Activated T-cell treated with anti-CD3 and anti-CD28 coated beads, Interleukin-2, amount 50 U/mL, for 48 hours (primary cell): ENCODE measurements at places on chromosomes 13 and 19.

DNA sequence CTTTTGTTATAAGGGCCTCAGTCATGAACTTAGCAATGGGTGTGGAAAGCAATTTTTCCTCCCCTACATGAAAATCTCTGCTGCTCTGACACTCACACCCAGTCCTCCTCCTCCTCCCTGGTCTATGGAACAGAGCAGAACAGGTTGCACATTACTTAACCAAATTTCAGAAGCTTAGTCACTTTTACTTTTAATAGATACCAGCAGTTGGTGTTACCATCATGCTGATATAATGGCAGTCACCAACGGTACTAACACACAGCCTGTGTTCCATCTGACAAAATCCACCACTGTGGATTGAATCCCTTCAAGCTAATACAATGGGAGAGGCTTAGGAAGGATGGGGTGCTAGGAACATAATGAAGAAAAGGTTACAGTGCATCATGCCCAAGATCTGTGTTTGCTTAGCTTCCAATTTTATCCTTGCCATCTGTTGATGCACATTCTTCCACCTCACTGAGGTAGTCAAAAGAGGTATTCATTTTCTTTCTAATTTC lies 9.8 kb downstream of the TPT1 start:
- DNase-seq, result no peak

DNA sequence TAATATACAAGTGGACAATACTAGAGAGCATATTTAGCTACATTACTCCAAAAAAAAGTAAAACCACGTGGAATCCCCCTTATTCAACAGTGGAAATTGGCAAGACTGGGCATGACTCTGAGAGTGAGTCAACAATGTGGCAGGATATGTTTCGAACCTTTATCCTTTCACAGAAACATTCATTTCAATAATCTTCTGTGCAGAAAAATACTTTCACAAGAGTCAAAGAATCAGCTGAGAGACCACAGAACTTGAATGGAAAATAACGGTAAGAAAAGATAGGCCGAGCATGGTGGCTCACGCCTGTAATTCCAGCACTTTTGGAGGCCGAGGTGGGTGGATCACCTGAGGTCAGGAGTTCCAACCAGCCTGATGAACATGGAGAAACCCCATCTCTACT lies 25.1 kb upstream of the CD70 start:
- DNase-seq, result peak; percentile 58

GRCh38 chr19:15635016-15635805 lies 5.5 kb upstream of the CYP4F3 start:
- DNase-seq, result no peak

- DNase-seq, result no peak
Observed at GRCh38 chr13:77533875-77534788, 1.4 kb upstream of the SCEL start.

- DNase-seq, result no peak
Observed at GRCh38 chr19:1062387-1063029, 4.5 kb upstream of the ARHGAP45 start.

- DNase-seq, result no peak
Observed at GRCh38 chr19:58450856-58451357, 515 bp upstream of the ZNF324B start.

DNA sequence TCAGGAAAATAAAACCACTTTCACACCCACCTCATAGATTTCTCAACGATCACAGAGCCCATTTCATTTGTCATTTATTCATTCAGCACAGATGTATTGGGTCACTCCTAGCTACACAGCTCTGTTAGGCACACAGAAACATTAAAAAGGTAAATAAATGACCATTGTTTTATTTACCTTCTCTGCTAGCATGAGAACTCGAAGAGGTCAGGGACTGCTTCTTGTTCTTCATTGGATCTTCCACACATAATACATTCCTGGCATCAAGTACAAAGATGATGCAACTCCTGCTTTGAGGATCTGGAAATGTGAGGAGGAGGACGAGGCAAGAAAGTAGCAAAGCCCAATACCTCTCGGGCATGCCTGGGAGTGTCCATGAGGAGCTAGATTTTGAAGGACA lies 168.1 kb downstream of the RBM26 start:
- no peak for DNase-seq

- DNase-seq, result no peak
Observed at GRCh38 chr19:56400485-56400884, 3.6 kb upstream of the ZNF583 start.

- no peak for DNase-seq
Observed at GRCh38 chr19:52244021-52244420, 25.4 kb upstream of the ZNF766 start.

DNA sequence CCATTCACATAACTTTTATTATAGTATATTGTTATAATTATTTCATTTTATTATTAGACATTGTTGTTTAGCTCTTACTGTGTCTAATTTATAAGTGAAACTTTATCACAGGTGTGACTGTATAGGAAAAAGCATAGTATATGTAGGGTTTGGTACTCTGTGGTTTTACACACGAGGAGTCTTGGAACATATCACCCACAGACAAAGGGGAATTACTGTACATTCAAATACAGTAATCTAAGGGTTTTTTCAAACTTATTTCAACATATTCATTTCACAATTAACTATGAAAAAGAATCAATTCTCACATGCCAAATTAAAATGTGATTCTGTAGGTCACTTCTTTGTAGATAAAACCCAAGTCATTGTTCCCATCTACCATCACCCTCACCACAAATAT lies 46.0 kb downstream of the RBM26 start:
- no peak for DNase-seq

- no peak for DNase-seq
Observed at GRCh38 chr19:5470264-5470671, 15.1 kb downstream of the ZNRF4 start.

GRCh38 chr19:18650021-18650390 lies 13.2 kb downstream of the KLHL26 start:
- DNase-seq, result no peak

DNA sequence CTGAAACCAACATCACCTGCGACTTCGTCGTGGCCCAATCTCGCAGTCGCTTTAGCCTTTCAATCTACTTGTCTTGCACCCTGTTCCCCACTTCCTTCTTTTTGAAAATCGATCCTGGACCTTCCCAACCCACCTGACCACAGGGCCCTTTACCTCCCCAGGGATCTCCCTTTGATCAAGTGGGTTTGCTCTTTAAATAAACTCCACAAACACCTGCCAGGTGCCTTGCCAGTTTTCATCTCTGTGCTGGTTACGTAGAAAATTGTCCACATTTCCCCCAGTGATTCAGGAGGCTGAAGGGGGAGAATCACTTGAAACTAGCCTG lies 14.5 kb upstream of the RAB20 start:
- DNase-seq, result no peak

DNA sequence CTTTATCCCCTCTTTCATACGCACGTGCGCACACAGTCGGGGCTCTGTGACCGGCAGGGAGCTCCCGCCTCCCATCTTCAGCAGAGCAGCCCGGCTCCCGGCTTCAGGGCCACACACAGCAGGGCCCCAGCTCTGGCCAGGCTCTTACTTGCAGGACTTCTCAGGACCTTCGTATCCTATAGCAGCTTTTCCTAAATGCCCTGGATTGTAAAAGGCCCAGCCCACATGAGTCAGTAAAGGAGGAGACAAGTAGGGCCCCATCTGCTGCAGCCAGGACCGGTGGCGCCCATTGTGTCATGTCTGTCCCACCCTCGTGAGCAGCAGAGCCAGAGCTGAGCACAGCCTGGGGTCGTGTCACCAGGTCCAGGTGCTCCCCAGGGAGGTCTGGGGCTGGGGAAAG lies 107.6 kb upstream of the VSTM2B start:
- no peak for DNase-seq

GRCh38 chr13:35485424-35485823 lies 8.9 kb upstream of the MAB21L1 start:
- DNase-seq, result no peak

- peak; percentile 46 for DNase-seq
Observed at GRCh38 chr19:17671906-17672305, 16.2 kb downstream of the UNC13A start.

DNA sequence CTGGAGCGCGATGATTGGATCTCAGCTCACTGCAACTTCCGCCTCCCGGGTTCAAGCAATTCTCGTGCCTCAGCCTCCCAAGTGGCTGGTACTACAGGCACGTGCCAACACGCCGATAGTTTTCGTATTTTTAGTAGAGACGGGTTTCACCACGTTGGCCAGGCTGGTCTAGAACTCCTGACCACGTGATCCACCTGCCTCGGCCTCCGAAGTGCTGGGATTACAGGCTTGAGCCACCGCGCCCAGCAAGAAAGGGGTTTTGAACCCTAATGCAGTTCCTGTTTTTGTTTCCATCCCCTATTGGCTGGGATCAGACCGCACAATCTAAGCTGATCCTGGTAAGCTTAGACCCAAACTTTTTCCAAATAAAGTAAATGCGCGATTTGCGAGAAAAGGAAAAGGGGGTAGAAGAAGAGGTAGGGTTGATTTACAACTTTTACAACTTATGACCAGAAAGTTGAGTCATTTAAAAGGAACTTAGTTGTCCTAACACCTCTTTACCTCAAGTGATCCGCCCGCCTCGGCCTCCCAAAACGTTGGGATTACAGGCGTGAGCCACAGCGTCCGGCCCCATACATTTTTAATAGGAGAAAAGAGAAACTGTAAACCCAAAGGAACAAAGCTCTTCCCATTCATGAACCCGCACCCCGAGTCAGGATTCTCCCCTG lies 764 bp downstream of the ZNF626 start:
- no peak for DNase-seq

- DNase-seq, result no peak
Observed at GRCh38 chr13:71801781-71802180, 65.2 kb downstream of the DACH1 start.

GRCh38 chr19:47427241-47428176 lies 8.2 kb upstream of the MEIS3 start:
- peak; percentile 85 for DNase-seq

GRCh38 chr13:78562237-78562889 lies 41.0 kb downstream of the POU4F1 start:
- DNase-seq, result no peak

DNA sequence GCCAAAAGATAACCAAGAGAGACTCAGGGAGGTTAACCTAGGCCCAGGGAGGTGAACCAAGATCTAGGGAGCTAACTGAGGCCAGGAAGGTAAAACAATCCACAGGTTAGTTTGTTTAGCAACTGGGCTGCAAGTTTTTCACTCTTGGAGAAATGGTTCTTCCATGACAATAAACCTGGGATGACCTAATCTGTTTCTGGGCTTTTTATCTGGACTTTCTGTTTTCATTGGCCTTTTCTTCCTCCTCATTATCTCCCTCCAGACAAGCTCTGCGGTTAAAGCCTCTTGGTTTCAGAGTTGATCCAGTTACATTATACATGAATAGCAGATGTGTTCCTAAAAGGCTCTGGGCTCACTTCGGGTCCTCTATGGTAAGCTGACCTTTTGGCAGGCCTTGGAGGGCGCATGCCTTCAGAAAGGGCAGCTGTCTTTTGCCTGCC lies 44.2 kb downstream of the PCDH8 start:
- no peak for DNase-seq

DNA sequence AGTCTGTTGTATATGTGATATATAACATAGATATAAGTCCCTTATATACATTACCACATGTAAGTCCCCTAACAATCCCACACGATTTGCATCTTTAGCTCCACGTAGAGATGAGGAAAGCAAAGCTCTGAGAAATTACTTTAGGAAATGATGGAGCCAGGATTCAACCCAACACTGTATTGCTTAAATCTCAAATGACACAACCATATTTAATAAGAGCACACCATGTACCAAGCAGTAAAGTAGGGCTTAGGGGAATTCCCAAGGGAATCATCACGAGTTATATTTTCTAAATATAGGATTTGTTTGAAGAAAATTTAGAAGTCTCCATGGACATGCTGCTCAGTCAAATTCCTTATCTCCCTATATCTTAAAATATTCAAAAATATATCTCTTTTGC lies 61.3 kb upstream of the POMP start:
- DNase-seq, result no peak

DNA sequence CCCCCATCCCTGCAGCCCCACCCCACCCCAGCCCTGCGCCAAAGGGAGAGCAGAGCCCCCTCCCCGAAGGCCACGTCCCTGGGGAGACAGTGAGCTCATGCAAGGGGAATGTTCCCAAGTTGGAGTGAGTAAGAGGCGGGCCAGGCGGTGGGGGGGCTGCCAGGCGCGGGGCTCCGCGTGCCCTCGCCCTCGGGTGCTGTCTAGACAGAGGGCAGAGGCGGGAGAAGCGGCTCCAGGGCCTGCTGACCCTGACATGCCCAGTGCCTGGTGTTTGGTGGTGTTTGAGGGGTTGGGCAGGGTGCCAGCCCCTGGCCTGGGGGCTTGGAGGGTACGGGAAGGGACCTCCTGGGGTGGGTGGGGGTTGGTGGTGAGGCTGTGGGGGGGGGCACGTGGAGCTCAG lies 1.0 kb downstream of the FSTL3 start:
- DNase-seq, result no peak

DNA sequence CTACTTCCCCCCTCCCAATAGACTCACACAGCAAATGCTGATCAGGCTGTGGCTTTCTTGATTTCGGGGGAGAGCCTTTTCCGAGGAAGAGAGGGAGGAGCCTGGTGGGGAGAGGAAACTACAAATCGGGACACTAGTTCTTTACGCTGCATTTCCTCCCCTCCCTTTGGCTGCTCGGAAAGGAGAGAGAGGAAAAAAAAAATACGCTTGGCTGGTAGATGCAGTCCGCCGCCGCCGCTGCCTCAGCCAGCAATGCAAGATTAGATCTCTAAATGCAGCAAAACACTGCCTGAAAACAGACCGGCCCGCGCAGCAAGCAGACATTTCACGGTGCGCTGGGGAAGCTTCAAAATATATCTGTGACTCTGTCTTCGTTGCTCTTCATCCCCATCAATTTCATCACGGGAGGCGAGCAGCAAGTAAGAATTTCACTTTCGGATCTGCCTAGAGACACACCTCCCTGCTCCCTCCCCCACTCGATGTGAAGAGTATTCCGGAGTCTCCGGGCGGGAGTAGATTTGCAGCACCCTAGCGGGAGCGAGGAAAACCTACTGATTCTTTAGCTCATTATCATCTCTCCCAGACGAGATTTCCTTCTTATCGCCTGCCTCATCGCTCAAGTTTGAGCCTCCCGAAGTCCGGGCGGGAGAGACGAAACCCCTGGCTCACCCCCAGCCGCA lies at the start of gene PCDH17:
TSS of gene PCDH17 (plus strand) at position 149 of the 680 bp plus-strand sequence. CDS start 803 bp downstream, outside the sequence.
- DNase-seq, result peak; percentile 20

DNA sequence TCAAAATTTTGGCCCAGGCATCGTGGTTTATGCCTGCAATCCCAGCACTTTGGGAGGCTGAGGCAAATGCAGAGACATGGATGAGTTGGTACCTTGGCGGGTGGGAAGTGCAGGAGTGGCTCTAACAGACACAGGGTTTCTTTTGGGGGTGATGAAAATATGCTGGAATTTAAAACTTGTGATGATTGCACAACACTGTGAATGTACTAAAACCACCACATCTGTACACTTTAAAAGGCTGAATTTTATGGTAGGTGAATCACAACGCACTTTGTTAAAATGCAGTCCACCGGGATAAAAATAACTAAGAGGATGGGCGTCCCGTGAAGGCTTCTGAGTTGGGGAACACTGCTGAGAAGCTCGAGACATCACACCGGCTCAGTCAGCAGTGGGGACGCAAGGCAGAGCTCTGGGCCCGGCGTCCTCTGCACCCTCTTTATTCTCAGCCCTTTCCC lies 47.1 kb downstream of the MLLT1 start:
- no peak for DNase-seq
